ENCODE measurements at places on chromosomes 16 and 17. TPM values are rescaled to one million over a fixed set of nuclear protein-coding genes. Genes with fewer than 3 reads are reported as not detected.

Gene ARHGAP23
- 25.7 TPM for total RNA-seq

Gene CCL8
- total RNA-seq, result not detected

DNA sequence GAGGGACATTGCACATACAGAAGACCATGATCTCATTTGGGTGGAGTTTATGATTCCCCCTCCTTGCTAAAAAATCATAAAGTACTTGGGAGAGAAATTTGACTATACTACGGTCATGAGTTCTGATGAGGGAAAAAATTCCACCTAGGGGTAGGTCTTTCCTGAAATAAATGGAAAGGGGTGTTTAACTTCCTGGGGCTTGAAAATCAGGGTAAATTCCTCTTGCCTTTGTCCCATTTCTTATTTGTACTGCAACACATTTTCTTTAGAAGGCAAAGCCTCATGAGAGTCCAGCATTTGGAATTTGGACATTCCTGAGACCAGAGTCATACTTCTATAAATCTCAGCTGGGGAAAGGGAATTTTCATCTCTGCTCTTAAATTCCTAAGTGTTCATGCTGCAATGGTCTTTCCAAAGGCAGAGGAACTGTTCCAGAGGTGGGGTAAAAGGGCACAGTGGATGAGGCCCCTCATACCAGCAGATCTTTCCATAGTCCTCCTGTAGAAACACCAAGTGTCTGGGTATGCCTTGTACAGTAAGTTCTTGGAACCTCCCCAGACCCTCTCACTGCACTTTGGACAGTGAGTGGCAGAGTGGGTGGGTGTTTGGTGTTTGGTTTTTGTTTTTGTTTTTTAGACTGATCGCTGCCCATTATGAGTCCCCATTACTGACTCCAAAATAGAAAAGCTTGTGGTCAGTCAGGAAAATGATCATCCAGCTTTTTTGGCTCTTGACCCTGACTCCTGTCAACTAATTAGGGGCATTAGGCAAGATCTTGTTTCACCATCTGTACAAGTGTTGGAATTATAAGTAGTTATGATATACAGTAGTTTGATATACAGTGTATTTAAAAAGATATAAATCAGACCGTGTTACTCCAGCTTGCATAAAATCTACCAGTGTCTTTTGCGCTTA lies 6.0 kb downstream of the LYRM1 start:
- DNase-seq, result no peak

DNA sequence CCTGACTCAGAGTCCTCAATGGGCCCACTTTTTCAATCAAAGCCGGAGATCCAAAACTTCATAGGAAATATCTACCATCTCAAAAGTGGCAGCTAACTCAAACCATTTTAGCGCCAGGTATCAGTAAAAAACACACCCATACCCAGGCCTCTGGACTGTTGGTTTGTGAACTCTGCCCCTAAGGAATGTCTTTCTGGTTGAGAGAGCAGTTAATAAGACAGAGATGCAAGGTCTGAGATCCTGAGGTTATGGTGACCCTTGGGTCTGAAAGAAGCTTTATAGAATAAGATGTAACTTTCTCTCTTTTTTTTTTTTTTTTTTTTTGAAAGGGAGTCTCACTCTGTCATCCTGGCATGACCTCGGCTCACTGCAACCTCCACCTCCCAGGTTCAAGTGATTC lies 350.5 kb downstream of the SOX9 start:
- DNase-seq, result no peak
